ENCODE measurements at places on chromosomes 13 and 19. TPM values are rescaled to one million over a fixed set of nuclear protein-coding genes. Genes with fewer than 3 reads are reported as not detected.

The RUBCNL gene
- total RNA-seq, result 11.5 TPM

DNA sequence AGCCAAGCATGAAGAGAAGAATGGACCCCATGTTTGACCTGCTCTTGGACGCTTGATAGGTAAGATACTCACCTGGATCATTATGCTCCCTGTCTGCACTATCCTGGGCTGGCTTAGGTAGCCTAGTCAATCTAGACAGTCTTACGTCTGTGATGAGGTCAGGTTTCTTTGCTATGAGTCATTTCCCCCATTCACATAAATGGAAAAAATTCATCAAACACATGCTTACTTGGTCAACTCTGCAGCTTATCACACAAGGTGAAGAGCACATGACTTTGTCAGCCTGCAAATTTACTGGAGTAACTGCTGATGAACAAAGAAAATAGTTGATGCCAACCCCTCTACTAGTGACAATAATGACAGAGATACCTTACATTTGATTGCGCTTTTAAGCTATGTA lies 170.0 kb downstream of the NUFIP1 start:
- DNase-seq, result no peak

The ZNF443 gene
- 3.3 TPM for total RNA-seq

DNA sequence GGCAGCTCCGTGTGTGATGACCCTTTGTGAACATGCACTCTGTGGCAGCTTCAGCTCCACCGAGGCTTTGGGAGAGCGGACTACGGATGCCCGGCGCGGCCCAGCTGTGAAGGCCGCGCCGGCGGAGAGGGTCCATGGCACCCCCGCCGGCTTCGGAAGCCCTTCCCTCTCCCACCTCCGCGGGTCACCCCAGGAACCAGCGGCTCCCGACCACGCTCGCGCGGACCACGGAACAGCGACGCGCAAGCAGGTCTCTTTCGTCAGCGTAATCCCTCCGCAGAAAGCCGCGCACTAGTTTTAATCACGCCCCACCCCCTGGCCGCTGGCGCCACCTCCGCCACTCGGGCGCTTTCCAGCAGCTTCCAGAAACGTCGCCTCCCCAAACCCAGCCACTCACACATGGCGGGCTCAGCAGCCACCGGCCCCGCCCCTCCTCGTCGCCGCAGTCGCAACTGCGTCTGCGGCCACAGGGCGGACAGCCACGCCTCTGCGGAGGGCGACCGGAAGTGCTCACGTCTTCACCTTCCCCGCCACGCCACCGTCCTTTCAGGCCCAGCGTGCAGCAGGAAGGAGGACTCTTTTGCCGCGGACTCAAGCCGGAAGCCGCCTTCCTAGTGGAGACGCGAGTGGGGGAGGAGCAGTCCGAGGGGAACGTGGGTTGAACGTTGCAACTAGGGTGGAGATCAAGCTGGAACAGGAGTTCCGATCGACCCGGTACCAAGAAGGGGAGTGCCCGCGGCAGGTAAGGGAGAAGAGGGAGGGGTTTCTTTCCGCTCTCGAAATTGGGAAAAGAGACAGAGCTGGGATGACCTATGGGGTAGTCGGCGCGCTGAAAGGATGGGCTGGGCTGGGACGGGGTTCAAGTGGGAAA lies at the start of gene USPL1:
Gene USPL1, plus strand, starts transcription at position 606 of the 871 bp plus-strand sequence. CDS start 3,221 bp downstream, outside the sequence.
- peak; percentile 99 for DNase-seq

DNA sequence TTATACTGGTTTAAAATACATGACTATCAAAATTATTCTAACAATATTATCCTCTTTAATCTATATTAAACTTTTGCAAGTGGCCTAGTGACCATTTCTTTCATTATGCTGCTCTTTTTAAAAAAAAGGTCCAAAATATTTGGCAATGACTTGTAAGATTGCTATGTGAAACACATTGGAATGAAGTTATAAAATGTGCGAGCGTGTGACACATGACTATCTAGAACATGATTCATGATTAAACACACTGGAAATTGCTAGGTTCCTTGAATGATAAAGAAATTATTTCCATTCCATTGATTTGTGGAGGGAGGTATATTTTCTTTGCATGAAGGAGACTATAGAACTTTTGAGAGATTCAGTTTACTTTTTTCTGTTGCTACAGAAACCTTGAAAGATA lies 739.1 kb downstream of the DIAPH3 start:
- DNase-seq, result no peak

Measured in lung (tissue), 17 donors.